Spleen (tissue), 13 donors: ENCODE measurements at places on chromosomes 6 and 20. TPM values are rescaled to one million over a fixed set of nuclear protein-coding genes. Genes with fewer than 3 reads are reported as not detected.

The BPI gene
- total RNA-seq = 4.3 TPM

The ABCF1 gene
- 32.8 TPM for total RNA-seq

DNA sequence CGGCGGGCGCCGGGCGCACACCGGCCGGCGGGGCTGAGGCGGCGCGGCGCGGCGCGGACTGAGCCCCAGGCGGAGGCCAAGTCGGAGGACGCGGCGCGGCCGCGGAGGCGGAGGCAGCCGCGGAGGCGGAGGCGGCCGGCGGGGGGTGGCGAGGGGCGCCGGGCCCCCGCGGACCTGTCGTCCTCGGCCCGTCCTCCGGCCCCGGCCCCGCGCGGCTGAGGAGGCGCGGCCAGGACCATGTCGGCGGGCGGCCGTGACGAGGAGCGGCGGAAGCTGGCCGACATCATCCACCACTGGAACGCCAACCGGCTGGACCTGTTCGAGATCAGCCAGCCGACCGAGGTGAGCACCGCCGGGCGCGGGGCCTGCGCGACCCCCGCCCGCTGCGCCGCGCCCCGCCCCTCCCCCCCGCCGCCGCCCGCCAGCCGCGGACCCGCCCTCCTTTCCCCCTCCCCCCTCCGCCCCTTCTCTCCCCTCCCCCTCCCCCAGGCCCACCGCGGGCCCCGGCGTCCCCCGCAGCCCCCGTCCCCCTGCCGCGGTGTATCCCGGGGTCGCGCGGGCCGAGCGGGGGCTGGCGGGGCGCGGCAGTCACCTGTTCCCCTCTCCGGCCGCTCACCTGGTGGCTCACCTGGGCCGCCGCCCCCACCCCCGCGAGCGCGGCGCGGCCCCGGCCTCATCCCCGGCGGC is at the start of gene AFDN:
Gene AFDN (plus strand): TSS at position 16 of the 687 bp plus-strand sequence. CDS start 222 bp downstream, at position 238.
- H3K4me1 ChIP-seq = peaks cover 21% of the 10 kb centered on the region
- peak within 1 kb of the TSS; percentile 91 for H3K4me3 ChIP-seq
- peak within 1 kb of the TSS; percentile 76 for H3K27ac ChIP-seq
- H3K36me3 ChIP-seq = no peaks in the 10 kb centered on the region

DNA sequence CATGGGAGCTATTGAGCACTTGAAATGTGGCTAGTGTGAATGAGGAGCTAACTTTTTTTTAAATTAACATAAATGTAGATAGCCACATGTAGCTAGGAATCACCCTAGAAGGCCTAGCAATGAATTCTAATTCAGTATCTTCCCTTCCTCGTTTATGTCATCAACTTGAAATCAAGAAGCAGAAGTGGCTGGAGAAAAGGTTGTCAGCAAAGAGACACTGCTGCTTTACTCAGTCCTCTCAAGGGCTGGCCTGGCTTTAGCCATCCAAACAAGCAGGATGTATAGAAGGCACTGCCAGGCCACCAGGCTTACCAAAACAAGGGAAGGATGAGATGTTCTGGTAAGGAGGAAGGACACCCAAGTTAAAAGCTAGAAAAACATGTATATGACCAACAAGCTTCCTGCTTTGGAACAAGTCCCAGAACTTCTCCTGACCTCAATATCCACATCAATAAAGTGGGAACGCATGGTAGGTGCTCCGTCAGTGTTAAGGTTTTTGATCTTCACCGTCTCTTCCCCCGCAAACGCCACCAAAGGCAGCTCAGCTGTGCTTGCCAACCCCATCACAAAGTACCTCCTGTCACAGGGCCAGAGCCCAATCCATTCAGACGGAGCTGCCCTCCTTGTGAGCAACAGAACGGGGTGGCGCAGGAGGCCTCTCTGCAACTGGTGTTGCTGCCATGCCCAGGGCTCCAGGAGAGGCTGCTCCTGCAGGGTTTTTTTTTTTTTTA is 235.8 kb upstream of the RIN2 start:
- no peaks in the 10 kb centered on the region for H3K4me1 ChIP-seq
- H3K36me3 ChIP-seq = no peaks in the 10 kb centered on the region
- no peak overlapping the region for H3K27ac ChIP-seq
- no peak overlapping the region for H3K4me3 ChIP-seq
- DNase-seq = no peak

DNA sequence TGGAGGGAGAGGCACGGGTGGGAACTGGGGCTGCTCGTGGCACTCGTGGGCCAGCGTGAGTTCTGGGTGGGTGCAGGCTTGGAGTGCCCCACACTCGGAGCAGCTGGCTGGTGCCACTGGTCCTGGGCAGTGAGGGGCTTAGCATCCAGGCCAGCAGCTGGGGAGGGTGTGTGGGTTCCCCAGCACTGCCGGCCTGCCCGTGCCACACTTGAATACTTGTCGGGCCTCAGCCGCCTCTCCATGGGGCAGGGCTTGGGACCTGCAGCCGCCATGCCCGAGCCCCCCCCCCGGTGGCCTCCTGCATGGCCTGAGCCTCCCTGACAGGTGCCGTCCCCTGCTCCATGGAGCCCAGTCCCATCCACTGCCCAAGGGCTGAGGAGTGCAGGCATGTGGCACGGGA is 207.2 kb downstream of the CD109 start:
- H3K27me3 ChIP-seq = no peaks in the 10 kb centered on the region
- no peak overlapping the region for H3K4me3 ChIP-seq
- H3K36me3 ChIP-seq = no peaks in the 10 kb centered on the region
- no peak for DNase-seq

- no peak for DNase-seq
- H3K4me3 ChIP-seq = no peak overlapping the region
- H3K36me3 ChIP-seq = no peaks in the 10 kb centered on the region
- no peaks in the 10 kb centered on the region for H3K27me3 ChIP-seq
- no peak overlapping the region for H3K27ac ChIP-seq
Observed at GRCh38 chr6:132322398-132322797, 78.9 kb downstream of the MOXD1 start.

- H3K4me1 ChIP-seq = no peaks in the 10 kb centered on the region
- no peak overlapping the region for H3K4me3 ChIP-seq
- H3K27ac ChIP-seq = no peak overlapping the region
- peaks cover 10% of the 10 kb centered on the region for H3K36me3 ChIP-seq
- H3K27me3 ChIP-seq = no peaks in the 10 kb centered on the region
Observed at GRCh38 chr20:20606881-20607280, 105.6 kb downstream of the RALGAPA2 start.

GRCh38 chr6:89302936-89303335 is 12.2 kb downstream of the GABRR2 start:
- DNase-seq = no peak
- H3K27me3 ChIP-seq = no peaks in the 10 kb centered on the region
- H3K27ac ChIP-seq = no peak overlapping the region
- no peak overlapping the region for H3K4me3 ChIP-seq

- H3K4me3 ChIP-seq = peak overlapping the region; percentile 37
- H3K27ac ChIP-seq = peak overlapping the region; percentile 83
- no peaks in the 10 kb centered on the region for H3K27me3 ChIP-seq
- H3K4me1 ChIP-seq = peaks cover 39% of the 10 kb centered on the region
Observed at GRCh38 chr6:30542404-30542725, 13.9 kb downstream of the GNL1 start.

- no peak overlapping the region for H3K27ac ChIP-seq
- H3K27me3 ChIP-seq = no peaks in the 10 kb centered on the region
- H3K36me3 ChIP-seq = peaks cover 57% of the 10 kb centered on the region
- DNase-seq = no peak
- H3K4me3 ChIP-seq = no peak overlapping the region
- H3K4me1 ChIP-seq = peaks cover 32% of the 10 kb centered on the region
Observed at GRCh38 chr6:36979347-36979742, 6.7 kb downstream of the MTCH1 start.

- no peak for DNase-seq
- no peaks in the 10 kb centered on the region for H3K27me3 ChIP-seq
- no peak overlapping the region for H3K27ac ChIP-seq
- no peak overlapping the region for H3K4me3 ChIP-seq
Observed at GRCh38 chr6:60754879-60755278, 1531.1 kb downstream of the KHDRBS2 start.

DNA sequence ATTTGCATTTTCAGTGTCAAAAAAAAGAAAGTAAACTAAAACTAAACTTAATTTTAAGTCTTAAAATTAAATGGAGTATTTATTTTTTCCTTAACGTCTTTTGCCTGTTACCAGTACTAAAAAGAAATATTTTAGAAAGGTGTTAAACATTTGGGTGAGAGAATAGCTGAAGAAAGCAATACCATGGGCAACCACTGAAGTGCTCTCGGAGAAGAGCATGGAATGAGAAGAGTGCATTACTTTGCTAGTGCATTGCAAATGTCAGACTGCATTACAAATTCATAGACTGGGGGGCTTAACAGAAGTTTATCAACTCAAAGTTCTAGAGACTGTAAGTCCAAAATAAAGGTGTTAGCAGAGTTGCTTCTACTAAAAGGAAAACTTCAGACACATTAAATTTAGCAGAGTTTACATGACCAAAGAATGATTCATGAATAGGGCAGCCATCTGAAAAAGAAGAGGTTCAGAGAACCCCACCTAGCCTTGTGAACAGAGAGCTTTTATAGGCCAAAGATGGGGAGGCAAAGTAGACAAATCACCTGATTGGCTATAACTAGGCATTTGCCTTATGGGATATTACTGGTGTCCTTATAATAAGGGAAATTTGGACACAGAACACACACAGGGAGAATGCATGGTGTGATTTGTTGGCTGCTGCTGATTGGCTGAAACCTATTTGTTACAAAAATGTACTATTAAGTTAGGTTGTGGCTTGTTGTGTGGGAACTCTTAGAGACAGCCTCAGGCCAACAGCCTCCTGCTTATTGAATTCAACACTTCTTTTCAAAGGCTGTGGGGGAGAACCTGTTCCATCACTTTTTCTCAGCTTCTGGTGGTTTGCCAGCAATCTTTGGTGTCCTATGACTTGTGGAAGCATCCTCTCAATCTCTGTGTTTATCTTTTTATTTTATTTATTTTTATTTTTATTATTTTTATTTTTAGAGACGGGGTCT is 106.7 kb upstream of the RREB1 start:
- H3K4me3 ChIP-seq = no peak overlapping the region
- DNase-seq = no peak
- no peaks in the 10 kb centered on the region for H3K36me3 ChIP-seq
